AG04450 (cell line): ENCODE measurements at places on chromosomes 5 and 9. TPM values are rescaled to one million over a fixed set of nuclear protein-coding genes. Genes with fewer than 3 reads are reported as not detected.

The SEPTIN8 gene
- polyA plus RNA-seq: 62.4 and 70.0 TPM in 2 replicates

The ADAMTS2 gene
- 22.6 and 25.8 TPM in 2 replicates for polyA plus RNA-seq

The RAD23B gene
- 214 and 224 TPM in 2 replicates for polyA plus RNA-seq

The SLC36A3 gene
- polyA plus RNA-seq: not detected in 2 replicates

The GAS1 gene
- polyA plus RNA-seq: 6.4 and 7.6 TPM in 2 replicates

The TRPM6 gene
- polyA plus RNA-seq: 0.01 TPM in 2 replicates

The FLT4 gene
- not detected in 2 replicates for polyA plus RNA-seq

The TXNDC8 gene
- polyA plus RNA-seq: not detected in 2 replicates
